ENCODE measurements at places on chromosomes 7 and 10.

DNA sequence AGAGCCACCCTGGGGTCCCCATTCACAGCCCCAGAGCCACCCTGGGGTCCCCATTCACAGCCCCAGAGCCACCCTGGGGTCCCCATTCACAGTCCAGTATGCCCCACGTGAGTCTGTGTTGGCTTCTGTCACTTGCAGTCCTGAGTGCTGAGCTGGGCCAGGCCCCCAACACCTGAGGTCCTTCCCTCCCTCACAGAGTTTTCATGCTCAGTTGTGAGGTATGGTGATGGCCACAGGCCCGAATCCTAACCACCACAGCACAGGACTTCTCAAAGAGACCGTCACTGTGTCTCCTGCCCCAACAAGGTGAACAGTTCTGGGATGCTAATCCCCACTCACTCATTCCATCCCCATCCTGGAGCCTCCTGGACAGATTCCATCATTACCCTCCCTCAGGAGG, 239.2 kb downstream of the PTPRN2 start:
- DNase-seq: no peak

DNA sequence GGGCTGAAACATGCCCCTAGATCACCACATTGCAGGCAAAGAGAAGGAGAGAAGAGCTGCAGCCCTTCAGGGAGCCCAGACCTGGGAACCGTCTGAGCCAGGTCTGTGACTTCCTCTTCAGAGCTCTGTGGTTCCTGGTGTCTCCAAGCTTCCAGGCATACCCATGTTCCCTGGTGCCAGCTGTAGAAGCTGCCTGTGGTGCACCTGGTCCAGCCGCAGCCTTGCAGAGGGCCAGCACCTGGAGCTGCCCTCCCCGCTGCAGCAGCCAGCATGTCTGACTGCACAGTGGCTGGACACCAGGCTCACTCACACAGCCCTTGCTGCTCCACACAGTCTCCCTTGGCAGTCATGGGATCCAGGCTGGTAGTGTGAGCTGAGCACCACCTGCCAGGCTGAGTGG, 33.6 kb downstream of the C7orf25 start:
- no peak for DNase-seq

DNA sequence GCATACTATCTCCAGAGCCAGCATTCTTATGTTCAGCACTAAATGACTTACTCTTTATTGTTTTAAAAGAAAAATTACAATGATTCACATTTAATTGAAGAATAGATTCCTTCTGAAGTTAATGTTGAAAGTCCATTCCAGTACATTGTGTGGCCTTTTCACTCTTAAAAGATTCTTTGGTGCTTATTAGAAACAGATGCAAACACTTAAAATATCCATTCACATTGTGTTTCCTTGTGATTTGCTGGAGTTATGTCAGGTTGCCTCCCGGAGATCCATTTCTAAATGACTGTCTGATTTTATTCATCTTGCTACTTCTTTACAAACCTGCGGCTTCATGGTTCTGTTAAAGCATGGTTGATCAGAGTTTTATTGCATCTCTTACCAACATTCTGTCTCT, 152.8 kb downstream of the FOXP2 start:
- peak; percentile 51 for DNase-seq

DNA sequence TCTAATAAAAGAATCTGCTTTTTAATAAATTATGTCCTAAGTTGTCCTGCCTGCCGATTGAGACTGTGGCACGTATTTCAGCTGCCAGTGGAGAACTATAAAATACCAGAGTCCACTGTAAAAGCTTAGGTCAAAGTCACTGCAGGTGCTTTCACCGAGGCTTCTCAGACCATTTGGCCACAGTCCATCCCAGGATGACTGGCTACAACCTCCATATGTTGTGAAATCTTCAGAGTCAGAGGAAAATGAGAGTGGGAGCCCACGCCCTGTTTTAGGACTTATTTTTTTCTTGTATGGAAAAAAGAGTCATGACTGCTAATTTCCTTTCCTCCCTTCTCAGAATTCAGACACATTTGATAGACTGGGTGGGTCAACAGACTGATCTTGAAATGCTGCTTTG, 182.9 kb downstream of the ANK3 start:
- peak; percentile 66 for DNase-seq

- no peak for DNase-seq
Measured at GRCh38 chr7:93226310-93226709, at the start of gene HEPACAM2. HEPACAM2 (minus strand) TSS chr7:93226469.

DNA sequence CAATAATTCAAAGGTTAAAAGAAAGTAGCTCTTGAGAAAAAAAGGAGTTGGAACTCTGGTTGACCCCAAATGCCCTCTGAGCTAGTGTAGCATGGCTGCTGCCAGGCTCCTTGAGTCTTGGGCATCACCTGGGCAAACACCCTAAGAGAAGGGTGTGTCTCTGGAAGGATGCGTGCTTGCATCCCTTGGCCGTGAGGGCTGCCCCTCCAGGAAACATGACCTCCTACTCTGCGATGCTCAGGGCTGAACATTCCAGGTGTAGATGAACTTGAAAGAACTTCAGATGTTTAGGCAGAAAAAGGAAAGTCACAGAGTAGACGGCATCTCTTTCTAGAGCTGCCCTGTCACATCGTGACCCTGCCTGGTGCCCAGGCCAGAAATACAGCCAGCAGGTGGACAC, 189.4 kb upstream of the TCERG1L start:
- no peak for DNase-seq

DNA sequence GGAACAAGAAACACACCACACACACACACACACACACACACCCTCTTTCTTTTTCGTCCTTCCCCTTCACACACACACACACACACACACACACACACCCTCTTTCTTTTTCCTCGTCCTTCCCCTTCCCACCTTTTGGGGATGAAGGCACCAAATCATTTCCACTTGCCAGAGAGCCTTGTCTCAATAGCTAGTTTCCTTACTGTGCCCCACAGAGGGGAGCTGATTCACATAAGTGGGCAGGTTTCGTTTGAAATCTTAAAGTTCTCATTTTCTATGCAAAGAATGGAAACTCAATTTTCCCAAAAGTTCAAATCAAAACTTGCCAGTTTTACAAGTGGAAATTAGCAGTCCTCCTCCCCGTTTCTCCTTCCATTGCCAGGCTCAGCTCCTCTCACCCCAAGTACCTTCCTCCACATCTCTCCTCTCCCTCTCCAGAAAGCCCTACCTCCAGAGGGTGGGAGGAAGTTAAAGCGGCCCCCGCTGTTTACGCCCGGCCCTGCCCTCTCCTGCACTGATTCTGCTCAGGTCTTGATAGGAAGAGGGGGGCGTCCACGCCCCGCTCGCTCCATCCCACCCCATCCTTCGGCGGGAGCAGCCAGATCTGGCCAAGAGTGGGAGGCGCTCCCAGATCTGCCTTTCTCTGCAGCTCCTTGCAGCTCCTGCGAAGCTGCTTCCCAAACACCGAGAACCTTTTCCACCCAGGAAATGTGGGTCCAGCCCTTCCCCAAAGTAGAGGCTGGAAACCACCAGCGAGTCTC, 1.3 kb downstream of the CTTNBP2 start:
- DNase-seq: peak; percentile 15

- DNase-seq: peak; percentile 99
Measured at GRCh38 chr10:80158598-80159127, 26.1 kb downstream of the PLAC9 start.
